ENCODE measurements at places on chromosomes 12 and 14. TPM values are rescaled to one million over a fixed set of nuclear protein-coding genes. Genes with fewer than 3 reads are reported as not detected.

DNA sequence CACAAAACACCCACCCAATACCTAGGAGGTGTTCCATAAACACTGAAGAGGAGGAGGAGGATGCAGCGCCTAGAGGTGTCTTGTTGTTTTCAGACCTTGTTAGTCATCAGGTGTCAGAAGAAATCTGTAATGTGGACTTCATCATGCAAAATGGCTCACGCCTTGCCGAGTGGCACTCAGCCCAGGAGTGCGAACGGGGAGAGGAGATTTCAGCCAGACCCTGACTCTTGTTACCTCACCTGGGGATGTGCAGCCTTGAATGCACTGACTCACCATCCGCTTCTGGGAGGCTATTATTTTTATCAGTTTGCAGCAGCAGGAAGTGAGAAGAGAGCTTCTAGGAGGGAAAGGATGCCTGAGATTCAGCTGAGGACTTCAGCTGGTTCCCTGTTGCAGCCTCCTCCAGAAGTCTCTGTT, 48.2 kb upstream of the PLXNC1 start:
- H3K36me3 ChIP-seq, result no peaks in the 10 kb centered on the region
- H3K4me3 ChIP-seq, result no peak overlapping the region
- H3K27me3 ChIP-seq, result no peaks in the 10 kb centered on the region

The RNASE4 gene
- total RNA-seq, result 0.51 TPM

DNA sequence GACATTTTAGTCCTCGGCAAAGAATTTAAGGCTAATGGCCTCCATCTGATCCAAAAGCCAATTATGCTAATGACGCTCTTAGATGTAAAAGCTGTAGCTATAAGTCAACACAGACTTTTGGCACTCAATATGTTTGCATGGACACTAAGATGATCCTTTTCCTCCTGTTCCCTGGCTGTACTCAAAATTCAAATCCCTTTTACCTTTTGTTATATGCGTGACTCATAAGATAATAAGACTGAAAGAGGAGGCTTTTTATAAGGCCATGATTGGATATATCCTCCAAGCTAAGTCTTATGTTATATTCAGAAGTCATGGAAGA, 89.8 kb downstream of the PDZRN4 start:
- H3K36me3 ChIP-seq, result no peaks in the 10 kb centered on the region
- H3K4me3 ChIP-seq, result no peak overlapping the region
- no peak overlapping the region for H3K27ac ChIP-seq

The MIA2 gene
- 23.6 TPM for total RNA-seq

The ASB8 gene
- 75.9 TPM for total RNA-seq
